ENCODE measurements at places on chromosomes 3 and 15.

GRCh38 chr3:140292684-140293083 lies 357.7 kb downstream of the CLSTN2 start:
- no peak for DNase-seq

GRCh38 chr15:73908030-73908821 lies 18.0 kb upstream of the LOXL1 start:
- peak; percentile 65 for DNase-seq

DNA sequence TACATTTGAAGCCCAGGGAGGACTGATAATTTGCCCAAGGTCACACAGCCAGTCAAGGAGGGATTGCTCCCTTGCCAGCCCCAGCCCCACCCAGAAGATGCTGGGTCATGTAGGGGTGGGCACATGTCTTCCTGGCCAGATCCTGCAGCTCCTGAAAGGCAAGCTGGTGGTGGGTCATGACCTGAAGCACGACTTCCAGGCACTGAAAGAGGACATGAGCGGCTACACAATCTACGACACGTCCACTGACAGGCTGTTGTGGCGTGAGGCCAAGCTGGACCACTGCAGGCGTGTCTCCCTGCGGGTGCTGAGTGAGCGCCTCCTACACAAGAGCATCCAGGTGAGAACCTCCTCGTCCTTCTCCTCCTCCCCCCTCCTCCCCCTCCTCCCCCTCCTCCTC lies 13.2 kb downstream of the ISG20 start:
- DNase-seq, result no peak

GRCh38 chr15:58138106-58138505 lies at the start of gene AQP9:
TSS of gene AQP9 (plus strand) at chr15:58138381. CDS start at chr15:58138566, 185 bp downstream.
- no peak for DNase-seq

DNA sequence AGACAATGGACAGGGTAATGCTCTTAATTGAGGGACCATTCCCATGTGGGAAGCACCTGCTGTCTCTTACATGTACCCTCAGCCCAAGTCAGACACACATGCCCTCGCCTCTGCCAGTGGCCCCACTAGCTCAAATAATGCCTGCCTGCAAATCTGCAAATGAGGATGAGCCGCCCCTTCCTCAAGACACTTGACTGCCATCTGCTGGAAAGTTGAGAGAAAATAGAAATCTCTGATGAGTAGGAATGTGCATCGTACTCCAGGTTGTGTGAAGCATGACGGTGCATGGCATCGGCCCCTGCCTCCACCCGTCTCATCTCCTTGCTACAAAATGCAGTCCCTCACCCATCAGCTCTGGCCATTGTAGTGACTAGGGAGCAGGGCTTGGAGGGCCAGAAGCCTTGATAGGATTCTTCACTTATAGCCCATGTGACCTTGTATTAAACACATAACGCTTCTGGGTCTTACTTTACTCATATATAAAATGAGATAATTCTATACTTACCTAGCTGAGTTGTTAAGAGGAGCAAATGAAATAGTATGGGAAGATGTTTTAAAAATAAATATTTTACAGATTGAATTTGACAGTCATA lies 6.3 kb upstream of the SCN5A start:
- DNase-seq, result no peak
